NCI-H1694 treated with DMSO at 0.1 percent for 48 hours (cell line): ENCODE measurements at places on chromosomes 12 and 14.

- DNase-seq, result no peak
Observed at GRCh38 chr12:106120519-106121105, 18.1 kb downstream of the NUAK1 start.

DNA sequence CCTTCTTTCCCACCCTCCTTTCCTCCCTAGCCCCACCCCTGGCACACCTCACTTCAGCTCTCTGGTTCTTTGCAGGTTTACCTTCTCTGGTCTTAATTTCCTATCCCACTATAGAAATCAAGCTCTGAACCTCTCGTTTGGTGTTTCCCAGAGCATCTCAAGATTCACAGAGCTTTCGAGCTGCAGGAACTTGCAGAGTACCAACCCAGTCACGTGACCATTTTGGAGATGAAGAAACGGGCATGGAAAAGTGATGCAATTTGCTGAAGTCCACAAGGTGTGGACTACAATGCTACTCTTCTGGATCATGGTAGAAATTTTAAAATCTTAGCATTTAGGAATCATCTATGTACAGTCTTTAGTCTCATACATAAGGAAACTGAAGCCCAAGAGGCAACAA, 205.8 kb downstream of the NTF3 start:
- DNase-seq, result no peak

- DNase-seq, result no peak
Observed at GRCh38 chr12:93274937-93275336, 102.8 kb upstream of the NUDT4 start.

DNA sequence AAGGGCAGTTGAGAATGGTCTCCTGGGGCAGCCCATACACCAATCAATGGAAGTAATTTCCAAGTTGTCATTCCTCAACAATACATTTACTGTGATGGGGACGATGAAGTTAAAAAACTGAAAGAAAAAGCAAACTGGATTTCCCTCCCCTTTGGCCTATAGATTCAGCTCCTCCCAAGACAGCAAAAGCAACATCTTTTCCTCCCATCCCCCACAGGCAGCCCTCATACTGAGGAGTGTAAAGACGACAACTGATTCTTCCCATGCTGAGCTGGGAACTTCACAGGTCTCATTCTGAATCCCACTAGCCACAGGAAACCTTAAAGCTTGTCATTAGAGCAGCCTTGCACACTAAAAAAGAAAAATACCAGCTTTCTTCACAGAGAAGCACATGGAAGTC, 48.5 kb downstream of the PITPNM2 start:
- no peak for DNase-seq

DNA sequence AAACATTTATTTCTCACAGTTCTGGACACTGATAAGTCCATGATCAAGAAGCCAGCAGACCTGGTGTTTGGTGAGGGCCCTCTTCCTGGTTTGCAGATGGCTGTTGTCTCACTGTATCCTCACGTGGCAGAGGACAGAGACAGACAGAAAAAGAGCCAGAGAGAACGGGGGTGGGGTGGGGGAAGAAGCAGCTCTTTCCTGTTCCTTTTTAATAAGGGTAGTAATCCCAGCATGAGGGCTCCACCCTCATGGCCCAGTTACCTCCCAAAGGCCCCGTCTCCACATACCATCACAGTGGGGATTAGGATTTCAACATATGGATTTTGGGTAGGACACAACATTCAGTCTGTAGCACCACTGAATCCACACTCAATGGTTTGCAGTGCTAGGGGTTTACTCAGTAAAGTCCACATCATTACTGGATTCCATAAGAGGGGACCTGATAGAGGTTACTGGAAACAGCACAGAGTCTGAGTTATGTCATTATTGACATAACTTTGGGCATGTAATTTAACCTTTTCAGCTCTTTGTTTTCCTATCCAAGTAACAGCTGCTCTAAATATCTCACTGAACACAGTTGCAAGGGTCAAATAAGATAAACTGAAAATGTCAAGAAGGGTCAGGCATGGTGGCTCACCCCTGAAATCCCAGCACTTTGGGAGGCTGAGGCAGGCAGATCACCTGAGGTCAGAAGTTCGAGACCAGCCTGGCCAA, 53.2 kb downstream of the RPAP3 start:
- DNase-seq, result no peak

DNA sequence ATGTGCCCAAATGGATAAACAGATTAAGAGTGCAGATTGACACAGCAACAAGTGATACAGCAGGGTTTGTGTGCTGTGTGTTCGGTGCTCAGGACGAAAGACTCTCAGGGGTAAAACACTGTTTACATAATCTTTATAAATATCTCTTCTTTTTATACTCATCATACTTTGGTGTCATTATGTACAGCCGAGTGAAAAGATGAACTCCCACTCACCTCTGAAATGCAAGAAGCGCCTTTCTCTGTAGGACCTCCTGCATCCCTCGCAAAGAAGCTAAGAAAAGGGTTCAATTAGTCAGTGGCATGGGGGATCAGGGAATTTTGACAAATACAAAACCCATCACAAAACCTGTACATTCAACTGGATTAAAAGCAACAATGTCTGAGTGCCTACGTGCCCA, 163.6 kb downstream of the TTC7B start:
- DNase-seq, result no peak

DNA sequence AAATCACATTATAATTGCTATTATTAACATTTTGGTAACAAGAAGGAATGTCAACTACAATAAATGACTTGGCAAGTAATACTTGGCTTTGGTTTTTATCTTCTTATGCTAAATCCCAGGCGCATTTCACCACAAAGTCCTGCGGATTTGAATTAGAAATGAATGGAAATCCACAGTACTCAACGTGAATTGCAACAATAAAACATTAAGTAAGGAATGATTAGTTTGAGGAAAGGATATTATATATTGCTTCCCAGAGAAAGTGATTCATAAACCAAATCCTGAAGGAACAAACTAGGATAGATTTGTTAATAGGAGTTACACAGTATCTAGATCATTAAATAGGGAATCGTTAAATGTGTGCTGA, 1089.7 kb downstream of the TRHDE start:
- DNase-seq, result no peak

DNA sequence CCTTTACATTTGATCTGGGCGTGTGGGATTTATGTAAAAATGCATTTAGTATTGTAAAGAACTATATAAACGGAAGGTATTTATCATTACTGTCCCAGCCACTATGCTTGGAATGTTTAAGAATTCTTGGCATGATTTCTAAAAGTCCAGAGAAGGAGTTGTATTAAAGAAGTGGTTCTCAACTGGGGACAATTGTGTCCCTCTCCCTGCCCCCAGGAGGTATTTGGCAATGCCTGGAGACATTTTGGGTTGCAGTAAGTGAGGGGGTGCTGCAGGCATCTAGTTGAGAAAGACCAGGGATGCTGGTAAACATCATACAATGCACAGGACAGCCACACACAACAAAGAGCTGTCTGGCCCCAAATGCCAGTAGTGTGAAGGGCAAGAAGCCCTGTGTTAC, 7.2 kb downstream of the SLC38A1 start:
- no peak for DNase-seq
